ENCODE measurements at places on chromosomes 3 and 15. TPM values are rescaled to one million over a fixed set of nuclear protein-coding genes. Genes with fewer than 3 reads are reported as not detected.

The EFCC1 gene
- 7.9 TPM for total RNA-seq

The ECE2 gene
- total RNA-seq: not detected

The ATP2B2 gene
- not detected for total RNA-seq

The PLCD1 gene
- total RNA-seq: 20.0 TPM

DNA sequence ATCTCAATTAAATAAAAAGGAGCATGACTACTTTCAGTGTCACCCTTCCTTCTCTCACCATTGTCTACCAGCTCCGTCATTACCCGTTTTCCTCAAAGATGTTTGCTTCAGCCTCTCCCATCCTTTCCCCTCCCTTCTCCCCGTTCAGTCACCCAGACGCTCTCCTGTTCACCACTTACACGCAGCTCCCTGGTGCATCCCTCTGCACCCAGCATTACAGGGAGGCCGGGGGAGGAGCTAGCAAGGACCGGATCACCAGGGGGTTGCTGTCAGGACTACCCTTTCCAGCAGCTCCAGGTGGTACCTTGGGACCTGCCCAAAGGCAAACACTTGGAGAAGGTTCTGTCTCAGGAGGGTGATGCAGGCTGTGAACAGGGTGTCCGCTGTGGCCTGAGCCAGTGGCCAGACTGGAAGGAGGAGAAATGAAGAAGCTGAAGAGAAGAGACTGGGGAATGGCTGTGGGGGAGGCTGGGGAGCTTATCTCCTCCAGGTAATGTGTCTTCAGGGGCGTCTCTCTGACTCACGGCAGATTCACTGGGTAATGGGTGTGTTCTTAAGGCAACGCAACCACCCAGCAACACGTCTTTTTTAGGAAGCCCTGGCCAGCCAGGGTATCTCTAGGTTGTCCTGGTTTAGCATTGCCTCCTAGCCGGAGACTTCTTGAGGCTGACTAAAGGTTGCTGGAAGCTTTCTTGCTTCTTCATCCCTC lies 21.8 kb upstream of the BDH1 start:
- H3K27ac ChIP-seq: no peak overlapping the region
- no peaks in the 10 kb centered on the region for H3K36me3 ChIP-seq
- no peak for DNase-seq
- H3K4me1 ChIP-seq: no peaks in the 10 kb centered on the region
- no peaks in the 10 kb centered on the region for H3K27me3 ChIP-seq
- no peak overlapping the region for H3K4me3 ChIP-seq

DNA sequence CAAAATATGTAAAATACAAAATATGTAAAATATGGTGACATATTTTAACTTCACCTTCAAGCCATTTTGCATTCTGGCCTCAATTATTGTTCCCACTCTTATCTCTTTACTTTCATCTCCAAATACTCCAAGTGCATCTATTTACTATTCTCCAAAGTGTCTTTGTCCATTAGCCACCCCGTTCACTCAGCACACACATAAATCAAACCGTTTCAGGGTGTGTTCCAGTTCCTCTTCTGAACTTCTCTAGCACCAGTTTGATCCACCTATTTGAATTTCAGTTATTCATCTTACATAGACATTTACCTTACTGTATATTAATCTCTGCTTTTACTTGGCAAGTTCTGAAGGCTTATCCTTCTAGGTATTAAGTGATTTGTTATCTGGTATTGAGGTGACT lies 45.1 kb downstream of the SGO1 start:
- no peak for DNase-seq
- no peak overlapping the region for H3K4me3 ChIP-seq
- no peaks in the 10 kb centered on the region for H3K27me3 ChIP-seq
- H3K4me1 ChIP-seq: no peaks in the 10 kb centered on the region

DNA sequence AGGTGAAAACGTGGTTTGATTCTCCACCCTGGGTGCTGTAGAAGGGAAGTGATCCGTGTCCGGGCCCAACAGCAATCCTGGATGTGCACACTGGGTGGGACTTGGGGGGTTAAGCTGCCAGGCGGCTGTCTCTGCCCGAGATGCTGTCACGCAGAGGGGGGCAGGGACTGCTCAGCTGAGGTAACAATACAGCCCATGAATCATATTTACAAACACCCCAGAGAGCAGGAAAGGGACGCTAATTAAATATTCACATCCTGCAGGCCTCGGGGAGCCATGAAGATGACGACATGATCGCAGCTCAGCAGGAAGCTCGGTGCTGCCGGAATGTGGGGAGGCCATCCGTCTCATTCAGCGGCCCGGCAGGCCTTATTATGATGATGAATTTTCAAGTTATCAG lies 17.9 kb upstream of the CRABP1 start:
- no peak overlapping the region for H3K4me3 ChIP-seq
- no peaks in the 10 kb centered on the region for H3K36me3 ChIP-seq
- no peak for DNase-seq
- H3K4me1 ChIP-seq: no peaks in the 10 kb centered on the region
- H3K27ac ChIP-seq: no peak overlapping the region

- no peak overlapping the region for H3K27ac ChIP-seq
- H3K27me3 ChIP-seq: no peaks in the 10 kb centered on the region
- H3K36me3 ChIP-seq: no peaks in the 10 kb centered on the region
- H3K4me1 ChIP-seq: peaks cover 7% of the 10 kb centered on the region
Measured at GRCh38 chr3:16468336-16469098, 45.0 kb downstream of the RFTN1 start.

- no peaks in the 10 kb centered on the region for H3K36me3 ChIP-seq
- no peaks in the 10 kb centered on the region for H3K4me1 ChIP-seq
- no peaks in the 10 kb centered on the region for H3K27me3 ChIP-seq
- no peak for DNase-seq
- H3K27ac ChIP-seq: no peak overlapping the region
Measured at GRCh38 chr3:19937459-19938294, 3.7 kb upstream of the EFHB start.

DNA sequence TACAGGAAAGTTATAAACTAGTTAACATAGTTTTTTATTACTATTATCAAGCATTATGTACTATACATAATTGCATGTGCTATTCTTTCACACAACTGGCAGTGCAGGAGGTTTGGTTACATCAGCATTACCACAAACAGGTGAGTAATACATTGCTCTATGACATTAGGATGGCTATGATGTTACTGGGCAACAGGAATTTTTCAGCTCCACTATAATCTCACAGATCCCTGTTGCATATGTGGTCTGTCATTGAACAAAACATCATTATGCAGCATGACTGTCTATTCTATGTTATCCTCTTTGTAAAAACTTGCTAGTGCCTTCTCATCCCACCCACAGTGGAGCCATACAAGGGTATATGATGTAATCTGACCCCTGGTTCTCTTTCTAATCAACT lies 36.5 kb upstream of the PDZRN3 start:
- H3K27me3 ChIP-seq: no peaks in the 10 kb centered on the region
- DNase-seq: no peak
- H3K4me3 ChIP-seq: no peak overlapping the region
- no peak overlapping the region for H3K27ac ChIP-seq

DNA sequence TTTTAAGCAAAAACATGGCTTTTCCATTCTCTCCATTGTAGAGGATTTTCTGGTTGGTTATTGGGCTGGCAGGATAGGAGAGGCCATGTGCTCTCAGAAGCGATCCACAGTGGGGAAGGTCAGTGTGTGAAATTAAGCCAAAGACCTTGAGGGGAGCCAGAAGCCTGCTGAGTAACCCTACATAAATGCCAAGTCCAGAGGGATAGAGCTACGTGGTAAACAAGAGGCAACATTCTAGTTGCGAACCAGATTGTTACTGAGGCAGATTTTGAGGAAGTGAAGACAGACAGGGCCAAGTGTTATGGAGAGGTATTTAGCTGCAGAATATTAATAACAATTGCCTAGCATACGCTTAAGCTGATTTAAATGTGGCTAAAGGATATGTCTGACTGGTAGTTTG lies 592.8 kb upstream of the GBE1 start:
- no peaks in the 10 kb centered on the region for H3K27me3 ChIP-seq
- no peaks in the 10 kb centered on the region for H3K36me3 ChIP-seq
- DNase-seq: peak; percentile 61
- H3K4me1 ChIP-seq: peaks cover 4% of the 10 kb centered on the region
- peak overlapping the region; percentile 62 for H3K27ac ChIP-seq
- H3K4me3 ChIP-seq: no peak overlapping the region

DNA sequence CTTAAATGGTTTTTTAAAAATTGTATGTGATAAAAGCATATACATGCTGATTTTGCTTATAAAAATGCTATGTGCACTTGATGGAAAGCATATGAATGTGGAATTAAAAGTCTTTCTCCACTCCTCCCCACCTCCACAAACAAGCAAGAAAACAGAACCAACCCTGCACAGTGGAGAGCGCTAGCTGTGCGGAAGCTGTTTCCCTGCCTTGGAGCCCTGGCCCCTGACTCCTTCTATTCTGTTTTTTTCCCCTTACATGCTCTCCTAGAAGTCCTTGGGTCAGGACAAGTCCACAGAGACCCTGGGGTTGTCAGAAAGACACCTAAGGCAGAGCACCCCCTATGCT lies 64.2 kb downstream of the BOC start:
- H3K36me3 ChIP-seq: no peaks in the 10 kb centered on the region
- H3K4me1 ChIP-seq: no peaks in the 10 kb centered on the region
- H3K4me3 ChIP-seq: no peak overlapping the region
- peak overlapping the region; percentile 82 for H3K27ac ChIP-seq
- H3K27me3 ChIP-seq: no peaks in the 10 kb centered on the region

DNA sequence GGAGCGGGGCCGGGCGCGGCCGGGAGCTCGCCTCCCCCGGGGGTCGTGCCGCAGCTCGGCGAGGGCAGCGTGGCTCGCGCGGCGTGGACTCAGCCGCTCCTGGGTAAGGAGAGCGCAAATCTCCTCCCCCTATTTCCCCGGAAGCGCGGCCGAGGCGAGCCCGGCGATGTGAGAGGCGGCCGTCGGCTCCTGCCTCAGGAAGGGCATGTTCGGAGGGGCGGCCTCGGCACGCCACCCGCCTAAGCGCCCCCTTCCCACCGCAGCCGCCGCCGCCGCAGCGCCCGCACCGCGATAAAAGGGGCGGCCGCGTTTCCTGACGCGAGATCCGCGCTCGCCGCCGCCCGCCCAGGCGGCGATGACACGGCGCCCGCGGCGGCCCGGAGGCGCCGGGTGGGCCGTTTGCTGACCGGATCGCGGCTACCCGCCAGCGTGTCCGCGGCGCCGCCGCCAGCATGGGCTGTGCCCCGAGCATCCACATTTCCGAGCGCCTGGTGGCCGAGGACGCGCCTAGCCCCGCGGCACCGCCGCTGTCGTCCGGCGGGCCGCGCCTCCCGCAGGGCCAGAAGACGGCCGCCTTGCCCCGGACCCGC lies at the start of gene PDE8A:
TSS of gene PDE8A (plus strand) at position 146 of the 590 bp plus-strand sequence. CDS start at position 453, 307 bp downstream.
- no peaks in the 10 kb centered on the region for H3K36me3 ChIP-seq
- no peak for DNase-seq
- peak within 1 kb of the TSS; percentile 90 for H3K27ac ChIP-seq
- H3K27me3 ChIP-seq: no peaks in the 10 kb centered on the region
- peaks cover 7% of the 10 kb centered on the region for H3K4me1 ChIP-seq
- peak within 1 kb of the TSS; percentile 79 for H3K4me3 ChIP-seq

- no peaks in the 10 kb centered on the region for H3K27me3 ChIP-seq
- H3K27ac ChIP-seq: no peak overlapping the region
- H3K4me1 ChIP-seq: no peaks in the 10 kb centered on the region
- no peak overlapping the region for H3K4me3 ChIP-seq
Measured at GRCh38 chr15:77821188-77821958, 188.7 kb upstream of the LINGO1 start.

- no peak overlapping the region for H3K4me3 ChIP-seq
- no peak for DNase-seq
- no peaks in the 10 kb centered on the region for H3K4me1 ChIP-seq
- no peaks in the 10 kb centered on the region for H3K36me3 ChIP-seq
- no peaks in the 10 kb centered on the region for H3K27me3 ChIP-seq
Measured at GRCh38 chr3:59866076-59866475, 816.3 kb upstream of the CFAP20DC start.

GRCh38 chr3:11910971-11911531 lies 64.4 kb upstream of the TAMM41 start:
- H3K27ac ChIP-seq: no peak overlapping the region
- H3K36me3 ChIP-seq: no peaks in the 10 kb centered on the region
- no peaks in the 10 kb centered on the region for H3K27me3 ChIP-seq
- H3K4me1 ChIP-seq: no peaks in the 10 kb centered on the region
